ENCODE measurements at places on chromosomes 7 and 10. TPM values are rescaled to one million over a fixed set of nuclear protein-coding genes. Genes with fewer than 3 reads are reported as not detected.
A peak's percentile ranks its signal among the peaks of the same experiment; 100 is the strongest.

GRCh38 chr7:50731703-50732582, 50.8 kb downstream of the GRB10 start:
- H3K4me3 ChIP-seq, result no peak overlapping the region
- H3K27ac ChIP-seq, result no peak overlapping the region
- no peak for DNase-seq
- peaks cover 8% of the 10 kb centered on the region for H3K4me1 ChIP-seq
- no peaks in the 10 kb centered on the region for H3K36me3 ChIP-seq
- H3K27me3 ChIP-seq, result no peaks in the 10 kb centered on the region

- no peak overlapping the region for H3K4me3 ChIP-seq
- no peak for DNase-seq
- H3K27me3 ChIP-seq, result peaks cover 10% of the 10 kb centered on the region
- H3K36me3 ChIP-seq, result no peaks in the 10 kb centered on the region
- H3K4me1 ChIP-seq, result peaks cover 8% of the 10 kb centered on the region
- no peak overlapping the region for H3K27ac ChIP-seq
Measured at GRCh38 chr10:132482090-132482800, 55.3 kb upstream of the INPP5A start.

DNA sequence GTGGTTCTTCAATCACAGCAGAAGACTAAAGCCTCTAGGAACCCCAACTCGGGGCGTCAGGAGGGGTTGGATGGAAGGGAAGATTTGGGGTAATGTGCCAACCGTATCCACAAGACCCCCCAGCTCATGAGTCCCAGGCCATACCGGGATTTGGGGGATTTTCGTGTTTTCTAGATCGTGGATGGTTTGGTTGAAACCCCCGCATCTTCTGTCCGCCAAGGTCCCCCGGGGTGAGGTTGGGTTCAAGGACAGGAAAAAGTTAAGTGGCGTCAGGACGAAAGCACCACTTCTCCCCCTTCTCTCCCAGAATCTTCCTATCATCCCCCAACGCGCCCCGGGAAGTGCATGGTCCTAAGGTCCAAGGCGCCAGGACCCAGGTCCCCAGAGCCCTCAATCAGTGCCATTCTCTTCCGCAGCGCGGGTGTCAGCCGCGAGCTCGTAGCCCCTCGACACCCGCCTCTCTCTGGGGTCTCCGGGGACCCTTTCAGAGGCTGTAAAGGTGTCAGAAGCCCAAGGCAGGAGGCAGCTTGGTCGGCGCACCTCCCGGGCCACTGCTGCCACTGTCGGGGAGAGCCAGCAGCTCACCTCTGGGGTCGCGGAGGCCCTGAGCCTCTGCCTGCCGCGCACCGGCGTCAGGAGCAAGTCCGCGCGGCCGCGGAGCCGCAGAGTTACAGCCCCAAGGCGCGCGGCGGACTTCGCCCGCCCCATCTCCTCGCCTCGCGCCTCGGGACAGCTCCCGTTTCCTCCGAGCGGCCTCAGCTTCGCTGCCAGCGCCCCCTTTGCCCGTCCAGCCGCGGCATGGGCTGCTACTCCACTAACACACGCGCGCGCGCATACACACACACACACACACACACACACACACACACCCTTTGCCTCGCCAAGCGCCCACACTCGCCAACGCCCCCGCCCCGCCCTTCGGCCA, 1.5 kb downstream of the MKX start:
- H3K27ac ChIP-seq, result no peak overlapping the region
- H3K4me3 ChIP-seq, result peak overlapping the region; percentile 79
- no peaks in the 10 kb centered on the region for H3K36me3 ChIP-seq
- peak; percentile 84 for DNase-seq
- peaks cover 100% of the 10 kb centered on the region for H3K27me3 ChIP-seq

SPDYE11 gene
- not detected for total RNA-seq

- H3K27me3 ChIP-seq, result no peaks in the 10 kb centered on the region
- DNase-seq, result no peak
- no peak overlapping the region for H3K4me3 ChIP-seq
- peaks cover 11% of the 10 kb centered on the region for H3K4me1 ChIP-seq
Measured at GRCh38 chr7:2956076-2956475, 87.6 kb downstream of the CARD11 start.

Measured in neural progenitor cell (in vitro differentiated cells).